Stimulated activated CD8-positive, alpha-beta memory T cell treated with anti-CD3 and anti-CD28 coated beads, Interleukin-4, amount 100 ng/mL, for 1 hour (primary cell): ENCODE measurements at places on chromosomes 1 and 21.

GRCh38 chr1:103180660-103181059 lies 72.3 kb upstream of the COL11A1 start:
- DNase-seq: no peak

DNA sequence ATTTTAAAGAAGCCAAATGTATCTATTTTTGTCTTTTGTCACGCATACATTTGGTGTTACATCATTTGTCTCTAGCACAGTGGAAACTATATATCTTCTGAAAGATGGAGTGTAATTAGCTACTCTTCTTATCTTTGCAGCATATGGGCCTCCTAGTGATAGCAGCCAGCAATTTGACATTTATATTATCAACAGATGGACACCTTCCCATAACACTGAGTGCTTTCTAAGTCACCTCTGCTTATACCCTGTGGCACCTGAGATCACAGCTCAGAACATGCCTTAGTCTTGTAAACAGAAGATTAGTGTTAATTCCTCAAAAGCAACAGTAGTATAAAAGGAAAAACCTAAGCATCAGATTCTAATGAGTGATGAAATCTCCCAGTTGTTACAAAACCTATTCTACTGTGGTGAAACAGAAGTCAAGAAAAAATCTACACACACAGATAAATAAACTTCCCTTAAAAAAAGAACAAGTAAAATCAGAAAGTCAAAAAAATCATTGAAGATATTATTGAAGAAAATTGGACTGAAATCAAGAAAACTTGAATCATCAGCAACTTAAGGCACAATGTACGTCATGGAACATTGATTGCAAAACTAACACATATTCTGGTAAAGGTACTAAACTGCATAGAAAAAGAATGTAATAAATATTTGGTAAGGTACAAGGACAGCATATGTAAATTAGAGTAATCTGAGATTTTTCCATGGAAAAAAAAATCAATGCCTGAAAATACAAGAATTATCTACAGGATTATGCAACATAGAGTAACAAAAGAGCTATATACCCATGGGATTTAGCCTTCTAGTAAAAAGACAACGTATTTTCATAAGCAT lies 61.7 kb downstream of the KCNT2 start:
- DNase-seq: no peak

GRCh38 chr1:181033128-181033798 lies 520 bp upstream of the MR1 start:
- no peak for DNase-seq

GRCh38 chr1:116559304-116559761 lies 11.5 kb downstream of the CD58 start:
- DNase-seq: no peak

- DNase-seq: no peak
Observed at GRCh38 chr21:46214478-46215340, 13.9 kb downstream of the LSS start.

DNA sequence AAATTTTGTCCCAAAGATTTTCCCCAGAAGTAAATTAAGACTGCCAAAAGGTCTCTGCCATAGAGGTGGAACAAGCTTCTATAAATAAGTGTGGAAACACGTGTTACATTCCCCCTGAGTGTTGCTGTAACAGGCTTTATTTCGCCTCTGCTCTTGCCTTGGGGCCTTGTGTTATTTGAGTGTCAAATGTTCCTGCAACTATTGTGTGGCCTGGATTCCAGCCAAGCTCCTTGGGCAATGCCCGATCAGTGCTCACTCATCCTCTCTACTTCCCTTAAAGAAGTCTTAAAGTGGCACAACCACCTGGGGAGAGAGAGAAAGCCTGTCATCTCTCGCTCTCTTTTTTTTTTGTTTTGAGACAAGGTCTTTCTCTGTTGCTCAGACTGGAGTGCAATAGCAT lies 156.7 kb downstream of the NR5A2 start:
- DNase-seq: no peak

DNA sequence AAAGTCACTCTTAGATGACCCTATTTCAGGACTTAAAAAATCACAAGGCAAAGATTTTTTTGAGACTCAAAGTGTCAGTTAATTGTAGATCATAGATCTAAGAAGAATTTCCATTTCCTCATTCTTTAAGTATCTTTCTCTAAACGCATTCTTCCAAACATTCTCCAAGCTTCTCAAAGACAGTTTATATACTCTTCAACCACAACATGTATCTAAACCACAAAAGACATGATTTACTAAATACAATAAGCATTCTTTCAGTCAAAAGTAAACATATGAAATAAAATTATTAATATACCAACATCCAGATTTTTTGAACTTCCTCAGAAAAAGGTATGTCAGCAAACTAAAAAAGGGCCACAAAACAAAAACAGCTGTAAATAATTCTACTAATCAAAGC lies 24.4 kb downstream of the RC3H1 start:
- no peak for DNase-seq

GRCh38 chr1:67832737-67833601 lies at the start of gene GNG12:
GNG12 (minus strand) TSS chr1:67833467; CDS start chr1:67707686, 125,781 bp downstream.
- no peak for DNase-seq

- no peak for DNase-seq
Observed at GRCh38 chr1:235908742-235909520, 42.2 kb upstream of the LYST start.

DNA sequence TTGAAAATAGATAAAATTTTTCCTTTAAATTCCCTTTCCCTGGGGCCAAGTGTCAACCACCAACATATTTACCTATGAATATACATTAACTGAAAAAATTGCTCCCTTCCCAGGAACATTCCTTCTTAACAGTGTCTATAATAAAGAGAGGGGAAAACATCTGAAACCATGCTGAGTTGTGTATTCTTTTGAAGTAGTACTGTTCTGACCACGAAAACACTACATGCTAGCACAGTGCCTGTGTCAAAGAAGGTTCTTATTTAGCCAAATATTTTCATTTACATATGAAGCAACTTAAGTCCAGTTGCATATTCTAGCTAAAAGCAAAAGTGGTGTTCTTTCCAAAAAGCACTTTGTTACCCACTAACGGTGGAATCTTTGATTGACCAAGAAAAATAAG lies 311.2 kb downstream of the VAV3 start:
- no peak for DNase-seq

- DNase-seq: no peak
Observed at GRCh38 chr1:248688527-248689298, 13.9 kb downstream of the OR14I1 start.

DNA sequence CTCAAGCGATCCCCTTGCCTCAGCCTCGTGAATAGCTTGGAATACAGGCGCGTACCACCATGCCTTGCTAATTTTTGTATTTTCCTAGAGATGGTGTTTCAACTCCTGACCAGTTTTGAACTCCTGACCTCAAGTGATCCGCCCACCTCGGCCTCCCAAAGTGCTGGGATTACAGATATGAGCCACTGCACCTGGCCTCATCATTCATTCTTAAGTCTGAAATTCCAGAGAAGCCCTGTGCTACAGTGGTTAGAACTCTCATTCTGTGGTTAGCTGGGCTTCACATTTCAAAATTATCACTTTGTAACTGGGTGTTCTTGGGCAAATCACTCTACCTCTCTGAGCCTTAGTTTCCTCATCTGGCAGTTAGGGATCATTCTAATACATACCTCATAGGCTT lies 86.1 kb upstream of the POU3F1 start:
- DNase-seq: no peak

GRCh38 chr1:25516686-25517085 lies 26.7 kb upstream of the LDLRAP1 start:
- DNase-seq: no peak

- DNase-seq: no peak
Observed at GRCh38 chr1:22861764-22862440, 110.8 kb downstream of the LACTBL1 start.

DNA sequence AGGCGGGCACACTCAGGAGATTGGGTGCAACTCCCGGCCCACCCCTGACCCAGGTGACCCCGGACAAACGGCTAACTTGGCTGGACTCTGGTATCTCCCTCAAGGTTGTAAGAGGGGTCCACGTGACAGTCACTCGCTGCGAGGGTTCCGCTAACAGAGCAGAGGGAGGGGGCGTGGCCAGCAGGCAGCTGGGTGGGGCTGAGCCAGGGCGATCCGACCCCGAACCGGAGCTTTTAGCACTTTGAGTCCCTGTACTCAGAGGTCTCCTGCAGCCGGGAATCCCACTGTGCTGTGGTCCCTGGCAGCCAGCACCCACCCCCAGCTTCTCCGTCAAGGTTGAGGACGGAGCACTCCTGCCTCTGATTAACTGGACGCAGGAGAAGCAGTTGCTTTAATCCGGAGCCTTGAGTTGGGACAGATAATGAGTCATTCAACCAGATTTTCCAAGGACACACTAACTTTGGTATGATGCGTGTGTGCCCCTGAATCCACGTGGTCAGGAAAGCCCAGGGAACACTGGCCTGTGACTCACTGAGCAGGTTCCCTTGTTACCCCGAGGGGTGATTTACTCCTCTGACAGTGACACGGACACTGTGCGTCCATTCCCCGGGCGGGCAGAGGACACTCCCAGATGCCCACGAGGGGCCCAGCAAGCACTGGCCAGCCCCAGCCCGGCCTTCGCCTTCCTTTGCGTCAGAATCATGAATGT lies 16.8 kb downstream of the TRPM2 start:
- no peak for DNase-seq

GRCh38 chr1:240420766-240421165 lies 191.2 kb downstream of the GREM2 start:
- DNase-seq: no peak

DNA sequence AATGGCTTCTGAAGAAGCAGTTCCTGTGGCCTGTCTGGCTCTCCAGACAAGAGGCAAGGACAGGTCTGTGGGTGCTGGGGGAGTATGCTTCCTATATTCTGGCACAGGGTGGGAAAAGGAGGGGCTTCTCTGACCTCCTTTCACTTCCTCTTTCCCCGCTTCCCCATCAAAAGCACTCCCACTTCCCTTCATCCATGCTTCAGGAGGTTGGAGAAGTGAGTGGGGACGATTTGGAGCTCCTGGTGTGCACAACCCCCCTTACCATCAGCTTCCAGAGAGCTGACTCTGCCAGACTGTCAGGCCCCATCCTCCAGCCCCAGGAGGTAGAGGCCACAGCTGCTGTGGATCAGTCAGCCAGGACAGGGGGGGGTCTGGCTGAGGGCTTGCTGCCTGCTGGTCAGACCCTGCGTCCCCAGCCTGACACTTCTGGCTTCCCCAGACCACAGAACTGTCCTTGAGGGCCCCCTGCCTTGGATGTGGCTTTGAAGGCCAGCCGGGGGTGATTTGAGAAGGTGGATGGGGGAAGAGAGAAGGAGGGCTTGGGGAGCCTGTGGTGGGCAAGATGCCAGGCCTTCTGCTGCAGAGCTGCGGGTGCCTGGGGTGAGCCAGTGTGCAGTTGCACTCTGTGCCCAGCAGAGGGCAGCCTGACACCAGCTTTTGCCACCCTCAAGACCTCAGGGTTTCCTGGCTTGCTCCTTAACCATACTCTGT lies 21.5 kb upstream of the TMEM222 start:
- DNase-seq: peak; percentile 48

GRCh38 chr1:75342786-75343185 lies 208.6 kb downstream of the LHX8 start:
- DNase-seq: no peak

DNA sequence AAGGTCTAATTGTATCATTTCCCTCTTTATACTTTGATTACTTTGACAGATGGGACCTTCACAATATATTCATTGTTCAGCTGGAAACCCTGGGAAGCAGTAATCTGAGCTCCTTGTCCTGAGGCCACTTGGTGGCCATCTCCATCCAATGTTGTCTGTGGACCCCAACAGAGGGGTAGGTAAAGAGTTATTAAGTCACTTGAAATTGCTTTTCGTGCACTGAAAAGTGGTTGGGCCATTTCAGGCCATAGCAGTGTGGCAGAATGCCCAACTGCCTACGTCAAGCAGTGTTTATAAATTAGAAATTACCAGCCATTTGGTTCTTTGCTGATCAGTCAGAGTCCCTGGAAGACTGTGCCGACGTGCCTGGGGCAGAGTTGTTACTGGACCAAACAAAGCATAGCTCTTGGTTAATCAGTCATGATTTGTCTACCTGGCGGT lies 308.3 kb upstream of the USP25 start:
- no peak for DNase-seq

DNA sequence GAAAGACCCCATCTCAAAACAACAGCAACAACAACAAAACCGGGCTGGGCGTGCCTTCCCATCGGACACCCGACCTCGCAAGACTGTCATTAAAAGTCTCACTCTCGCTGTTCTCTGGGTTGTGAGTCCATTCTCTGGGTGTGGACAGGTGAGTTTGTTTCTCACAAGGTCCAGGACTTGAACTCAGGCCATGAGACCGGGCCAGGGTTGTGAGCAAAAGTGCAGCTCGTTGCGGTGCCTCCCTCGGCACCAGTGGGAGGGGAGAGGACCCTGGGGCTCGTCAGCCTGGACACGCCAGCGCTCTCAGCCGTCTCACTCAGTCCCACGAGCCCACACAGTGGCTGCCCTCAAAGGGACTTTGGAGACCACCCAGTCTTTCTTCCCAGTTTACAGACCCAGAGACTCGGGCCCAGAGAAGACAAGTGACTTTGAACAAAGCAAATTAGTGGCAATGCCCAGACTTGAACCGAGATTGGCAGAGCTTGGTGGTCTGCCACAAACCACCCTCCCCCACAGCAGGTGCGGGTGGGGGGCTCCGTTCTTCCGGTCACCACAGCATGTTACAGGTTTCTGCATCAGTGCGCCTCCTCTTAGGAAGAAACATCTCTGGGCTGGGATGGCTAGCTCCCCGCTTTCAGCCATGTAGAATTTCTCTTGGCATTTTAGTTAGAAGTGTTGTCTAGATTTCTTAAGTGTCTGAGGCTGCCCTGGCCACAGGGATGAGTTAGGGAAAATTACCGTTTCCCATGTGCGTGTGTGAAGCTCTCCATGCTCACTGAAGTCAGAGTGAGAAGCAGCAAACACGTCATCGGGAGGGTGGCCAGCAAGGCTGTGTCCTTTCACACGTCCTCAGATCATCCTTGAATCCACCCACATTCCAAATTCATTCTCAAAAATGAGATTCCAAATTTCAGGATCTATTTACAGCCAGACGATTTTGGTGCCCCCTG lies 28.3 kb downstream of the LRRC3 start:
- DNase-seq: no peak

DNA sequence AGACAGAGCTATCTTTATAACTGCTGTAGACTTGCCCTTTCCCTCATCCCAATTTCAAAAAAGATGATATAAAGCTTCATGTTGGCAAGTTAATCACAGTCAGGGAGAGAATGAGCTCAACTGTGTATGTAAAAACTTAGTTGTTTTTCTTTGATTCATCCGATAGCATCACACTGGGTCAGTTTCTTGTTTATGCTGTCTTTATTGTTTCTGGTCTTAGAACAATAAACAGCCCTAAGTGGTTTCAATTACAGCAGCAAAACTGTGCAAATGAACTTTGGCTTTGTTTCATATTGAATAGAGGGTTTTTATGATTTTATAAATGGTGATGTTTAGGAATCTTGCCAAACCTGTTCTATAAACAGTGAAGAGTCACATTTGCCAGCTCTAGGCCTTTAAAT lies 423.8 kb upstream of the CXADR start:
- DNase-seq: no peak
